ENCODE measurements at places on chromosomes 7 and 10. TPM values are rescaled to one million over a fixed set of nuclear protein-coding genes. Genes with fewer than 3 reads are reported as not detected.

KLHDC10 gene
- total RNA-seq, result 26.7 TPM

RAB11FIP2 gene
- 18.1 TPM for total RNA-seq

DNA sequence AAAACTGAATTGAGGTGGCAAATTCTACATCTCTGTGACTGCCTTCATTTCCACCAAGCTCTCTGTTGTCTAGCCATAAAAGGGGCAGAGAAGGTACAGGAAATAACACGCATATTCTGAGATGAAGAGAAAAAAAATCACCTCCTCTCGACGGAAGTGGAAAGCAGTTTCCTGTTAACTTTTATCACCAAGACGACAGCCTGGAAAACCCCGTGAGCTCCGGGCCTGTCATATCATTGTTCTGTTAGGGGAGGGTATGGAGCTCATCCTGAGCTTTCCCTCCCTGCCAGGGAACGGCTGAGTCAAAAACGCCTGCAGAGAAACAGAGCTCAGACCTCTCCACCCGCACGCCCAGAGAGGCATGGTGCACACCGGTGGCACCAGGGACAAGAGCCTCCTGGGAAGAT lies 200.3 kb downstream of the PRPF18 start:
- no peak for DNase-seq
- no peaks in the 10 kb centered on the region for H3K36me3 ChIP-seq
- H3K27me3 ChIP-seq, result no peaks in the 10 kb centered on the region

SERPINE1 gene
- total RNA-seq, result 370 TPM

GRCh38 chr10:78058562-78058961 lies 24.9 kb downstream of the RPS24 start:
- no peaks in the 10 kb centered on the region for H3K36me3 ChIP-seq
- DNase-seq, result no peak
- no peaks in the 10 kb centered on the region for H3K4me1 ChIP-seq
- H3K27me3 ChIP-seq, result no peaks in the 10 kb centered on the region
- H3K27ac ChIP-seq, result no peak overlapping the region
- H3K4me3 ChIP-seq, result no peak overlapping the region

CPEB3 gene
- total RNA-seq, result 2.4 TPM

GRCh38 chr10:46306516-46307184 lies 19.9 kb downstream of the ANTXRL start:
- 0 out of 2 replicates have a peak, but pooled peaks cover 2% of the 10 kb centered on the region for H3K27me3 ChIP-seq
- no peak for DNase-seq
- H3K4me3 ChIP-seq, result no peak overlapping the region
- H3K4me1 ChIP-seq, result 0 out of 2 replicates have a peak, but pooled peaks cover 2% of the 10 kb centered on the region

PMPCB gene
- 61.1 TPM for total RNA-seq

DNA sequence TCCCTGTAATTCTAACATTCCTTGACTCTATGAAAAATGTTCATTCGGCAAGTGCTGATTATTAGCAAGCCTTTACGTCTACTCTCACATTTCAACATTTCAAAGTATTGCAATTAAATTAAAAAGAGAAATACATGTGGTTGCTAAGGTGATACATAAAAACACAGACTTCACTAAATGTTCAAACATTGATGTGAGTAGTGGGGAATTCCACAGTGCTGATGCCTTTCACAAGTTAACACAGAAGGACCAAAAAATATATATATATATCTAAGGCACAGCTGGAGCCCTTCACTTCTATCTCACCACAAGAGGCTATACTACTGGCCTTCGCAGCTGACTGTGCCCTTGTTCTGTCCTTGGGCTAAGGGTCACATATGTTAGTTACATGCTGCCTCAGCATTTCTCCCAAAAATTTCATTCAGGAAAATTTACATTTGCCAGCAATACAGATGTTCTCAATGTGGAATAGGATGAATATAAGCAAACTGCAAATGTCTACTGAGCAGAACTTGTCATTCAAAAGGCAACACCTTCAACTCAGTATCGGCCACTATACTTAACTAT lies 13.9 kb downstream of the CTTNBP2 start:
- no peaks in the 10 kb centered on the region for H3K36me3 ChIP-seq
- no peak overlapping the region for H3K4me3 ChIP-seq
- no peak for DNase-seq
- H3K27me3 ChIP-seq, result peaks cover 3% of the 10 kb centered on the region
- H3K4me1 ChIP-seq, result no peaks in the 10 kb centered on the region

- peaks cover 8% of the 10 kb centered on the region for H3K4me1 ChIP-seq
- no peak overlapping the region for H3K27ac ChIP-seq
- no peak overlapping the region for H3K4me3 ChIP-seq
Measured at GRCh38 chr10:58356756-58357155, 21.9 kb downstream of the UBE2D1 start.

- DNase-seq, result no peak
- H3K36me3 ChIP-seq, result peaks cover 11% of the 10 kb centered on the region
- peak within 1 kb of the TSS; percentile 72 for H3K4me3 ChIP-seq
- no peaks in the 10 kb centered on the region for H3K27me3 ChIP-seq
Measured at GRCh38 chr7:100888988-100889750, at the start of gene UFSP1. UFSP1 (minus strand) TSS chr7:100889715; CDS start chr7:100889271, 444 bp downstream.

DNA sequence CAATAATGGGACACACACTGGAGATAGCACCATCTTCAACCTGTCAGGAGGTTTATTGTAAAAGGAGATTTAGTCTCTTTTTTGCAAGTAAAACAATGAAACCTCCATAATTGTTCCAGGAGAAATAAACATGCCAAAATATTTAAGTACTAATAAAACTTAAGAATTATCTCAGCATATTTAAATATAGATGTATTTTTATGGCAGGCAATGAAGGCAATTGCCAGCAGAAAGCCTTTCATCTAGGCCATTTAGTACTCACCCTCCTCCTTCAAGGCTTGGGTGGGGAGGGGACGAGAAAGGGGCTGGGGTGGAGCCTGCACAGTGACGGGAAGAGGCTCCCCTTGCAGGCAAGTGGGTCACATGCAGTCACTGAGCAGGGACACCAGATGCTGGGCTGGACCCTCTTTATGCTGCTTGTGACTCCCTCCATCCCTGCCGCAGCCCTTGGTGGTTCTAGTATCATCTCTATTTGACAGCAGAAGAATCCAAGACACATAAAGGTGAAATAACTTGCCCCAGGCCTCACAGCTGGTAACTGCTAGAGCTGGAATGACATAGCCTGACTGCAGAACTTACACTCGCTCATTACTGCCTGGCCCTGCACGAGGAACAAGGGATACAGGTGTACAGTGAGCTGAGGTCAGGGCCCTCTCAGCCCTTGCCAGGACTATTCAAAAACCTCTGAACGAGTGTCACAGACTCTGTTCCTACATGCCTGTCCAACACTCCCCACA lies 449.5 kb upstream of the ZMIZ1 start:
- no peak for DNase-seq
- H3K36me3 ChIP-seq, result no peaks in the 10 kb centered on the region
- no peak overlapping the region for H3K4me3 ChIP-seq
- peaks cover 14% of the 10 kb centered on the region for H3K27me3 ChIP-seq
- no peaks in the 10 kb centered on the region for H3K4me1 ChIP-seq

DNA sequence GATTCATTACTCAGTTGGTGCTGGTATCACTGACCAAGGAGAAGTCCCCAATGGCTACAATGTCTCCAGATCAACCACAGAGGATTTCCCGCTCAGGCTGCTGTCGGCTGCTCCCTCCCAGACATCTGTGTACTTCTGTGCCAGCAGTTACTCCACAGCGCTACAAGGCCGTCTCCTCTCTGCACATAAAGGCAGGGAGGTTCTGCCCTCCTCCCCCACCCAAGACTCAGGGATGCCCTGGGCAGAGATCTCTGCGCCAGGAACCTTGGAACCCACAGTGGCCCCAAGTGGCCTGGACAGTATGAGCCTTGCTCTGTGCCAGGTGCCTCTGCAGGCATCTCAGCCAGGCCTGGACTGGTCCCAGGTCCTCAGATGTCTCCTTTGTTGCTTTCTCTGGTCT lies 193.4 kb upstream of the PRSS58 start:
- no peak overlapping the region for H3K4me3 ChIP-seq
- H3K27me3 ChIP-seq, result peaks cover 6% of the 10 kb centered on the region
- H3K27ac ChIP-seq, result no peak overlapping the region
- no peaks in the 10 kb centered on the region for H3K36me3 ChIP-seq
- H3K4me1 ChIP-seq, result no peaks in the 10 kb centered on the region

DNA sequence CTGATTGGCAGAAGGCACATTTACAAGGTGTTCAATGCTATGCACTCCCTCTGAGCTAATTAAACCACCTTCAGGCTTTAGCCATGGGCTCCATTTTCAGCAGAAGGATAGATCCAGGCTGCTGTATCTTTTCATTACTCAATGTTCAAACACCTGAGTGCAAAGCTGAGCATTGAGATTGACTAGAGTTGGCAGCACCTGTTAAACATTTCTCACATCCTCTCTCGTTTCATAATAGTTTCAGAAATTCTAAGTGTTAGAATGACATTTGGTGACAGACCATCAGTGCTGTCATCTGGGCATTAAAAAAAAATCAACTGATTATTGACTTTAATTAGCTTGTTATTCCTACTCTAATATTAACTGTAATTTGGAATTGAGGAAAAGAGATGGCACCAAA lies 187.1 kb upstream of the SEMA3E start:
- H3K4me1 ChIP-seq, result no peaks in the 10 kb centered on the region
- no peaks in the 10 kb centered on the region for H3K36me3 ChIP-seq
- no peak overlapping the region for H3K27ac ChIP-seq
- H3K4me3 ChIP-seq, result no peak overlapping the region

GRCh38 chr7:124783271-124783670 lies 17.7 kb upstream of the GPR37 start:
- no peak overlapping the region for H3K4me3 ChIP-seq
- H3K4me1 ChIP-seq, result no peaks in the 10 kb centered on the region
- DNase-seq, result no peak
- no peaks in the 10 kb centered on the region for H3K36me3 ChIP-seq
- 0 out of 2 replicates have a peak, but pooled peaks cover 2% of the 10 kb centered on the region for H3K27me3 ChIP-seq

VSTM2A gene
- total RNA-seq, result not detected

DNA sequence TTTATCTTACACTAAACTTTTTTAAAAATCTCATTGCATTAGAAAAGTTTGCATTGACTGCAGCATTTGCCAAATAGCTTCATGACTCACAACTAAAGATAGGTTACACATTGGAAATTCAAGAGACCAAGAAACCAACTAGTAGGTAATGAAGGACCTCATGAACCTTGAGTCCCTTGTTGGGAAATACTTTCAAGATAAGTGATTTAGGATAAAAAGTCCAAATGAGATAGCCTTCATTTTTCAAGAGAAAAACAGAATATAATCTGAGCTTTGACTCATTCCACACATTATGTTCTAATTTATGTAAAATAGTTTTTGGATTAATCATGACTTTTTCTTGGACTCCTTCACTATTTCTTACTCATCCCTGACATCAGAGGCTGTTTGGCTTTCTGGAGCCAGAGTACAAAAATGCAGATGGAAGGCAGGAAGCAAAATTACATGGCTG lies 13.1 kb upstream of the LIPF start:
- H3K27me3 ChIP-seq, result no peaks in the 10 kb centered on the region
- H3K4me3 ChIP-seq, result no peak overlapping the region
- no peaks in the 10 kb centered on the region for H3K4me1 ChIP-seq
- peak; percentile 36 for DNase-seq
- no peaks in the 10 kb centered on the region for H3K36me3 ChIP-seq

GRCh38 chr7:128940494-128941322 lies 3.0 kb downstream of the IRF5 start:
- H3K4me3 ChIP-seq, result no peak overlapping the region
- DNase-seq, result no peak
- no peaks in the 10 kb centered on the region for H3K27me3 ChIP-seq
- H3K36me3 ChIP-seq, result no peaks in the 10 kb centered on the region
- H3K4me1 ChIP-seq, result no peaks in the 10 kb centered on the region
- H3K27ac ChIP-seq, result no peak overlapping the region

GRID2IP gene
- 0.13 TPM for total RNA-seq

DNA sequence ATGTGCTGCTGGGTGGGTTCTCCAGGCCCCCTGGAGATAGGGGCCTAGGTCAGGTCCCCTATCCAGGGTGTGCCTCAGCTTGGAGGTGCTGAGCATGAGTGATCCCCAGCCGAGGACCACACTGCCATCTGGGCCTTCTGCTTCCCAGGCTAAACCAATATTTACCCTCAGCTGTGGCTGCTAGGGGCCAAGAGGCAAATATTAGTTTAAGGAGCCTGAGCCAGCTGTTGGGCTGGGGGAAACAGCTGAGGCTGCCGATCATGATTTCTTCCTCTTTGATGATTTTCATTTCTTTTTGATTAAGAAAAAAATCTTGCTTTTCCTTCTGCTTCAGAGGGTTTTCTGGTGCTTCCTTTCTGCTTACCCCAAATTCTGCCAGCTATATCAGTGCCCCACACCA lies 83.4 kb downstream of the NEURL1 start:
- no peak overlapping the region for H3K4me3 ChIP-seq
- no peaks in the 10 kb centered on the region for H3K36me3 ChIP-seq
- no peaks in the 10 kb centered on the region for H3K27me3 ChIP-seq
- no peak for DNase-seq
